Muscle of back (tissue), 13 donors: ENCODE measurements at places on chromosomes 11 and 22.

DNA sequence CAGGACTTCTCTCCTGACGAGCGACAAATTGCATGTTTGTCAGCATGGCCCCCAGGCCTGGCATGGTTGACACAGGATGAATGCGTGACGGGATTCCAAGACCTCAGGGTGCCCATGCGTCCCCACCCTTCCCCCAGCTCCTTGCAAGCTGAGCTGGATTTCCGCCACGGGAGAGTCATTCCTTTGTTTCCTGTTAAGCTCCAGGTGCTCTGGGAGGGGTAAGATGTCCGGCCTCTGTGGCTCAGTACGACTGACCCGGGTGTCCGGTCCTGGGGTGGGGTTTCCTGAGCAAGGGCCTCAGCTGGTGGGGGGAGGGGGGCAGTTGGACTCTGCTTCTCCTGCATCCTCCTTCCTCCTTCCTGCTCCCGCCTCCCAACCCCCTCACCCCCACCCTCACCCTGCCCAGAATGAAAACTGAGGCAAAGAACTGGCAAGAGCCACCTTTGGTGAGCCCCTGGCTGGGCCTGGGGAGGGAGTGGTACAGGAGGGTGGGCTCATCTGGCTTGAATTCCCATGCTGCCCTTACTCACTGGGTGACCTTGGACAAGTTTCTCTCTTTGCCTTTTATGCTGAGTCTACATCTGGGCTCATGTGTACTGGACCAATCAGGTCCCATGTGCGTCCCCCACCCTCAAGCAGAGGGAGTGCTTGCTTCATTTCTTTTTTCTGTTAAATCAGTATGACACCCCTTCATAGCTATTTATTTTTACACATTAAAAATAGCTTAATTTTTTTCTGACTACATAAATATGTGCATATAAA is 2.5 kb downstream of the CDC42EP2 start:
- DNase-seq = peak; percentile 95

DNA sequence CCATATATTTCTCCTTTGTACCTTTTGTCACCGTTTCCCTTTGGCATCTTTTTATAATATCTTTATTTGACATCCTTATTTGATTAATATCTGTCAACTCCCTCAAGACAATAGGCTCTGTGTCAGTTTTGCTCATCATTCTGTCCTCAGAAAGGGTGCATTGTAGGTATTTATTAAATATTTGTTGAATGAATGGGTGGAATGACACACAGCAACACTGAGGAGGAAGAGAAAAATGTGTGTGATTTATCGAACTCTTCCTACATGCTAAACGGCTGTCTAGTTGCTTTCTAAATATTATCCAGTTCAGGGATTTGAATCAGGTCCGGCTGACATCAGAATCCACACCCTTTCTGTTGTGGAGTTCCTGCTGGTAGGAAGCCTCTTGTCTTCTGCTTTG is 98.2 kb downstream of the NAV2 start:
- DNase-seq = no peak

GRCh38 chr11:47222696-47223095 is 7.9 kb downstream of the DDB2 start:
- DNase-seq = no peak

DNA sequence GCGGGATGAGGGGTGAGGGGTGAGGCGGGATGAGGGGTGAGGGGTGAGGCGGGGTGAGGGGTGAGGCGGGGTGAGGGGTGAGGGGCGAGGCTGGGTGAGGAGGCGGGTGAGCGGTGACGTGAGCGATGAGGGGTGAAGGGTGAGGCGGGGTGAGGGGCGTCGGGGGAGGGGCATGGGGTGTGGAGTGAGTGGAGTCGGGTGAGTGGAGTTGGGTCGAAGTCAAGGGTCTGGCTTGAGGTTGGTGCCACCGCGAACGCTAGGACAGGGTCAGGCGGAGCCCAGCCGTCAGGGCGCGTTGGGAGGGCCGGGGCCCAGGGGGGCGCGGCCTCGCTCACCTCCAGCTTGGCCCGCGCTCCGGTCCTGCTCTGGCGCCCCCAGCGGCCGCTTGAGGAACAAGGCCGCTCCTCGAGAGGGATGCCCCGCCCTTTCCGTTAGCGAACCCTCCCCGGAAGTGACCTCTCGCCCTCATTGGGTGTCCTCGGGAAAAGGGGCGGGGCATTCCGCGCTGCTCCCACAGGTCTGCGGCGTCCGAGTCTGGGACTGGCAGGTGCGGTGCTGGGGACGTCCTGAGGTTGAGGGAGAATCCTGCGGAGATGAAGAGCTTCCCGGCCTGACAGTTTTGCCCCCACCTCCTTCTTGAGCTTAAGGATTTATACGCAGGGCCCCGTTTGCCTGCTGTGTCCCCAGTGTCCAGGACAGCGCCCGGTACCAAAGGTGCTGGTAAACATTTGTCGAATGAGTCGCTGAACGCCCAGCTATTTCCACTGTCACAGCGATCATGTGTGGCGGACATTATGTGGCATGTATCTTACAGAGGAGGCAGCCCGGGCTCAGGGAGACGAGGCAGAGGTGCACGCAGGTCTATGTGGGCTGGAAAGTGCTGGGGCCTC is at the start of gene SYCE3:
SYCE3 (minus strand) TSS at position 397 of the 890 bp plus-strand sequence. CDS start 6,514 bp downstream, outside the sequence.
- peak; percentile 95 for DNase-seq

GRCh38 chr11:93784935-93785360 is 866 bp downstream of the MED17 start:
- DNase-seq = no peak

GRCh38 chr11:41289408-41289807 is 170.0 kb downstream of the LRRC4C start:
- no peak for DNase-seq

GRCh38 chr11:102489186-102490145 is 36.9 kb upstream of the TMEM123 start:
- DNase-seq = no peak

GRCh38 chr22:31853736-31854495 is 90.4 kb upstream of the YWHAH start:
- DNase-seq = no peak

- DNase-seq = no peak
Measured at GRCh38 chr11:116792144-116792868, 627 bp upstream of the APOA5 start.

GRCh38 chr11:123137431-123138224 is 57.4 kb downstream of the CLMP start:
- peak; percentile 83 for DNase-seq

DNA sequence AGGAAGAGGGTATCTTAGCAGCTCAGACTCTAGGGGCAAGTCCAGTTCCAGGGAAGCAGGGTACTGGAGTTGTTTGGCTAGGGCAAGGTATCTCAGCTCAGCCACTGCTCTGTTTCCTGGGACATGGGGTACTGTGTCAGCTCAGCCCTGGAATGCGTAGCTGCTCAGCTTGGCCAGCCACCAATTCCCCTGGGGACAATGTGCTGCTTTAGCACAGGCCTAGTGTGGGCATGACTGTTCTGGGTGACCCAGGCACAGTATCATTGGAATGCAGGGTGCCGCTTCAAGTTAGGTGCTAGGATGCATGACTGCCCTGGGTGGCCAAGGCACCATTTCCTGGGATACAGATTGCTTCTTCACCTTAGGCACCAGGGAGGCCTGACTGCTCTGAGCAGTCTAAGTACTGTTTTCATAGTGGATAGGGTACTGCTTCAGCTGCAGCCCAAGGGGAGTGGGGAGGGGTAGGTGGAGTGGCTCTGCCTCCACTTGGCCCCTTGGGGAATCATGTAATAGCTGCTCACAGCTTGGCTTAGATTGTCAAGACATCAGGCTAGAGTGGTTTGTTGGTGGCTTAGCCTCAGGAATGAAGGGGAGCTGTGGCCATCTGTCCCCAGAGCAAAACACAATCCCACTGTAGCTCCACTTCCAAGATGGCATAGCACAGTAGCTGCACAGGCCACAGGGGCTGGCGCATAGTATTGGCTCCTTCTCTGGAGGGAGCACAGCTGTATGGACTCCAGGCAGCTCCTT is 36.0 kb downstream of the MADD start:
- DNase-seq = no peak

- no peak for DNase-seq
Measured at GRCh38 chr11:44976576-44976975, 25.9 kb upstream of the TP53I11 start.

- DNase-seq = no peak
Measured at GRCh38 chr11:104343578-104343977, 179.6 kb upstream of the PDGFD start.

DNA sequence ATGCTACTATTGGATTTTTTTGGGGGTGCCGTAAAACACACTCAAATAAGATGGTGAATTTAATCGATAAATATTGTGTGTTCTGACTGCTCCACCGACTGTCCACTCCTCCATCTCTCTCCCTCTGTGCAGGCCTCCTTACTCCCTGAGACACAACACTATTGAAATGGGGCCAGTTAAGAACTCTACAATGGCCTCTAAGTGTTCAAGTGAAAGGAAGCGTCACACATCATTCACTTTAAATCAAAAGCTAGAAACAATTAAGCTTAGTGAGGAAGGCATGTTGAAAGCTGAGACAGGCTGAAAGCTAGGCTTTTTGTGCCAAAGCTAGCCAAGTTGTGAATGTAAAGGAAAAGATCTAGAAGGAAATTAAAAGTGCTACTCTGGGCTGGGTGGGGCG is 156.7 kb downstream of the CTTN start:
- no peak for DNase-seq

DNA sequence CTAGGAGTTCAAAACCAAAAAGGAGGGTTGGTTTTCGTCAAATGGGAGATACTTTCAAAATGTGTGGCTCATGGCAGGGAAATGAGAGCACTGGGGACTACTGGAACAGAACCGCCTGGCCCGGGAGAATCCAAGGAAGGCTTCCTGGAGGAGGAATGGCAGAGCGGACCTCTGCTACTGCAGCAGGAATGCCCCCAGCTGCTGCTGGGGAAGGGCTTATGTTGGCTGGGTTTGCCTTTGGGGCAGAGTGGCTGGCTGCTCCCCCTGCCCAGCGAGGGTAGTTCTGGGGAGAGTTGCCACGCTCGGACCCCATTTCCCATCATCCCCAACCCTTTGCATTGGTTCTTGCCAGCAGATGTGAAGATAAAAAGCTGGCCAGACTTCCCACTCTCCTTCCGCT is 10.6 kb upstream of the APOBEC3A start:
- no peak for DNase-seq

- DNase-seq = no peak
Measured at GRCh38 chr22:43743131-43743530, 69.0 kb downstream of the EFCAB6 start.

GRCh38 chr11:58924230-58924629 is 15.1 kb upstream of the GLYATL1 start:
- no peak for DNase-seq

DNA sequence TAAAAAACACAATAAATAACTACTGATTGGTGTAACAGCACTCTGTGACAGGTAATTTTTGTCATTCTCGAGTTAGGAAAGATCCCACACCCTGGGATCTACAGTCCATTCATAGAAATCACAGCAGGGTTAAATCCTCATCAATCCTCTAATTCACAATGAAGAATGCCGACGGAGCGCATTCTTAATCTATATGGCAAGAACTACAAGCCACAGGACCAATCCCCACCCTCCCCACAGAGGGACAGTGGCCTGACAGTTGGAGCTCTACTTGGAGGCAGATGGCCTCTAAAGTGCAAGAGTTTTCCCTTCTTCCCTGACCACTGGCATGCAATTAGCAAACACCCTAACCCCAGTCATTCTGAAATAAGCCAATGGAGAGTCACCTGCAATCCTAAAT is 34.2 kb downstream of the TCF20 start:
- DNase-seq = no peak

DNA sequence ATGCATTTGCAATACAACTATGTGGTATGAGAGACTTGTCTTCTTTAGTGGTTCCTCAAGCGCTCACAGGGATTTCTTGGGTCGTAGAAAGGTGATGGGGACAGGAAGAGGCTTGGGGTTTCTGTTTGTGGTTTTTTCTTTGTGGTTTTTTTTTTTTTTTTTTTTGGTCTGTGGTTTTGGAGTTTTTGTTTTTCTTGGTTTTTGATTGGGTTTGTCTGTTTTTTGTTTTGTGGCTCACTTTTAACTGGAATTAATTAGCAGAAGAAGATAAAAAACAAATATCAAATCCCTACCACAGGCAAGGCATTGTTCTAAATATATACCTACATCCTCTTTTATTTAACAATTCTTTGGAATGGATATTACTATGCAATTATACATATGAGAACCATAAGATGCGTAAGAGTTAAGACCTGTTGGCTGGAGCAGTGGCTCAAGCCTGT is 5.5 kb downstream of the TTC28 start:
- peak; percentile 36 for DNase-seq

- no peak for DNase-seq
Measured at GRCh38 chr22:23909296-23909898, 15.2 kb downstream of the MIF start.

- DNase-seq = peak; percentile 1
Measured at GRCh38 chr11:45285930-45286632, at the start of gene SYT13. TSS of gene SYT13 (minus strand) at chr11:45286341. CDS start at chr11:45286207, 134 bp downstream.

GRCh38 chr11:93487032-93487483 is 56.1 kb downstream of the SMCO4 start:
- DNase-seq = no peak

- peak; percentile 3 for DNase-seq
Measured at GRCh38 chr22:41768430-41768829, 32.0 kb upstream of the CCDC134 start.

DNA sequence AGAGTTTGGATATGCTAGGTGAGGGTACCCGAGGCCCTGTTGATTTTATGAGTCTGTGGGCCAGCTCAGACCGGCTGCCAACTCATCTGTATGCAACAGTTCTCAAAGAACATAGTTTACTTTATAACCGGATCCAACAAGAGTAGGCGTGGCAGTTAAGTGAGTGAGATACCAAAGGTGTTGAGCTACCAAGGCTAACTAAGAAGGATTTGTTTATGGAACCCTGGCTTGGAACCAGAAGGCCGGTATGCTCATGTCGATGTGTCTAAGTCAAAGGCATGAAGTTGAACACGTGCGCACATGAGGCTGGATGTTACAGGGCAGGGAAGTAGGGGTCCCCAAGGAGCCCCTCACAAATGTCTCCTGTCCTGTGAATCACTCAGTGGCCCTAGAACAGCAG is at the start of gene KCNJ1:
KCNJ1 (minus strand) TSS at position 20 of the 400 bp plus-strand sequence. CDS start 27,053 bp downstream, outside the sequence.
- DNase-seq = no peak

- DNase-seq = peak; percentile 38
Measured at GRCh38 chr11:17208257-17208999, 642 bp upstream of the PIK3C2A start.

DNA sequence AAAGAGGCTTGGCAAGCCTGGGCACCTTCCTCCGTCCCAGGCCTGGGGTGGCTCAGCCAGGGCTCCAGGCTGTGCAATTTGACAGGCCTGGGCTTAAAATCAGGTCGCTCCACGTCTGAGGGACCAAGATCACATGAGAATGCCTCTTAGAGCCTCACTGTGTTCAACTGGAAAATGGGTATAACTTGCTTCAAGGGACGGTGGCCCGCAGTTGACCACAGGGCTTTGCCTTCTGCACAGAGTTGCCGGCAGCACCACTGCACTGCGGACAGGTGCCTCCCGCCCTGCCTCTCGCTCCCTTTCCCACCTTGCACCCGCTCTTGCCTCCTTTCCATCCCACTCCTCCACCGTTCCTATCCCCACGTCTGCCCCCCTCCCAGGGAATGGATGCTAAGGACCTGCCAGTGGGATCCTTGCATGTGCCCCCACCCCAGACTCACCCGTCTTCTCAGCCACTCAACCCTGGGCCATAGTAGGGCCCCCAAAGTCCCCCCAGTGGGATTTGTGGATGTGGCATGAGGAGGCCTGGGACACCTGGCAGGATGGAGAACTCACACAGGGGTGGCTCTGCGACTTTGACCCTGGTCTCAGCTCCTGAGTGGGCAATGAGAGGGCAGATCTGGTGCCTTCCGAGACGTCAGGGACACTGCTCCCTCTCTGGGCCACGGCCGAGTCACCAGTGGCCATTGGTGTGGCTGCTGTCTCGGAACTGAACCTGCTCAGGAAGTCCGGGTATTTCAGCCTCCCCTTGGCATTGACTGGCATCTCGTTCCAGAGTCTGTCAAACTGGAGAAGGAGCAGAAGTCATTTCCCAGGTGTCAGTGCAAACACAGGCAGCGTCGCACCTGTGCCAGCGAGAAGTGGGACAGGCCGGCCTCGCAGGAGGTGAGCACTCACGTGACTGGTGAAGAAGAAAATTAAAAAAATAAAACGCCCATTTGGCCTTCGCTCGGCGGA is 128.0 kb downstream of the MPPED1 start:
- DNase-seq = no peak
